Activated CD4-positive, CD25-positive, alpha-beta regulatory T cell treated with anti-CD3 and anti-CD28 coated beads, Interleukin-2, amount 50 U/mL, for 16 hours (primary cell): ENCODE measurements at places on chromosomes 2 and 18.

DNA sequence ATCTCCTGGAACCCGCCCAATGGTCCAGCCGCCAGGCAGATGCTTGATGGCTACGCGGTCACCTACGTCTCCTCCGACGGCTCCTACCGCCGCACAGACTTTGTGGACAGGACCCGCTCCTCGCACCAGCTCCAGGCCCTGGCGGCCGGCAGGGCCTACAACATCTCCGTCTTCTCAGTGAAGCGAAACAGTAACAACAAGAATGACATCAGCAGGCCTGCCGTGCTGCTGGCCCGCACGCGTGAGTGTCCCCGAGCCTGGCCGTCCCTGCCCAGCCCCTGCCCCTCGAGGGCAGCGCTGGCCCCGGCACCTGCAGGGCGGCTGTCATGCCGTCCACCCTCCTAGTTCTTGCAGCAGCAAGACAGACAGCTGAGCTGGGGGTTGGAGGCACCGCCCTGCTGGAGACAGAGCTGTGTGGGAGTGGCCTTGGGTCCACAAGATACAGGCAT lies 36.7 kb downstream of the MTERF4 start:
- no peak for DNase-seq

GRCh38 chr2:200608341-200609027 lies 22.7 kb downstream of the AOX1 start:
- DNase-seq: no peak

- DNase-seq: no peak
These were observed 21.5 kb upstream of the MFSD2B start for GRCh38 chr2:23988371-23988770.

DNA sequence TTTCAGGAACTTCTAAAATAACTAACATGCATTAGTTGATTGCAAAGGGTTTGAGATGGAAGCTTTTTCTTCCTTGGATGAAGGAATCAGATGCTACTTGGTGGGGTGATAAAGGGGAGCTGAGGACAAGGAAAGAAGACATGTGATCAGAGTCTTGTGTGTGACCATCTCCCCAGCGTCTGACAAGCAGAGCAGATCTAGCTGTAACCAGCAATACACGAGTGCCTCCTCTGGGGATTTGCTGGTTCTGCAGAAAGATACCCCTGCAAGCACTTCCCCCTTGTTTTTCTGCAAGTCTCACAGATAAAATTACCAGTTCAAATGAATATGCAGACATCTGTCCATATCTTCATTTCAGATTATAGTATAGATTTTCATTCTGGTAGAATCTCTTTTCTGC lies 2.7 kb downstream of the CDH7 start:
- DNase-seq: no peak

DNA sequence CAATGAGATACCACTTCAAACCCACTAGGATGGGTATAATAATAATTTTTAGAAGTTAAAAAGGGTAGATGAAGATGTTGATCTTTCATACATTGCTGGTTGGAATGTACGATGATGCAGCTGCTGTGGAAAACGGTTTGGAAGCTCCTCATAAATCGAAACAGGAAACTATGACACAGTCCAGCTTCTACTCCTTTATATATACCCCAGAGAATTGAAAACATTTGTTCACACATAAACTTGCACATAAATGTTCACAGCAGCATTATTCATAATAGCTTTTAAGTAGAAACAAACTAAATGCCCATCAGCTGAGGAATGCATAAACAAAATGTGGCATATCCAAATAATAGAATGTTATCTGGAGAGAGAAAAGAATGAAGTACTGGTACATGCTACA lies 95.0 kb downstream of the STRADB start:
- DNase-seq: no peak

GRCh38 chr2:152470861-152471854 lies 136.2 kb downstream of the FMNL2 start:
- DNase-seq: no peak

DNA sequence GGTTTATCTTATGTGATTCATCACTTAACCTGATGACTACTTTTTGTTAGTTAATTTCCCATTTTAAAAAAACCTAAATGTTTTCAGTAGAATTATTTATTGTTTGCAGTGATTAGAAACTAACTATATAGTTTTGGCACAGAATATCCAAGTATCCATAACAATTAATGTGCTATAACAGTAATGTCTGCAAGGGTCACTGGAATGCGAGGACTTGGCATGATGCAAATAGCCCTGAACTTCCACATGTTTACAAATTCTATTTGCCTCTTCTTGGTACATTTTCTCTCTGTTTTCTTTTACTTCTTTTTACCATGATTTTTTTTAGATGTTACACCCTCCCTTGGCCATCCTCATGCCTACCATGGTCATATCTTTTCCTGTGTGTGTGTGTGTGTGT lies 49.3 kb upstream of the GALNT3 start:
- DNase-seq: no peak

DNA sequence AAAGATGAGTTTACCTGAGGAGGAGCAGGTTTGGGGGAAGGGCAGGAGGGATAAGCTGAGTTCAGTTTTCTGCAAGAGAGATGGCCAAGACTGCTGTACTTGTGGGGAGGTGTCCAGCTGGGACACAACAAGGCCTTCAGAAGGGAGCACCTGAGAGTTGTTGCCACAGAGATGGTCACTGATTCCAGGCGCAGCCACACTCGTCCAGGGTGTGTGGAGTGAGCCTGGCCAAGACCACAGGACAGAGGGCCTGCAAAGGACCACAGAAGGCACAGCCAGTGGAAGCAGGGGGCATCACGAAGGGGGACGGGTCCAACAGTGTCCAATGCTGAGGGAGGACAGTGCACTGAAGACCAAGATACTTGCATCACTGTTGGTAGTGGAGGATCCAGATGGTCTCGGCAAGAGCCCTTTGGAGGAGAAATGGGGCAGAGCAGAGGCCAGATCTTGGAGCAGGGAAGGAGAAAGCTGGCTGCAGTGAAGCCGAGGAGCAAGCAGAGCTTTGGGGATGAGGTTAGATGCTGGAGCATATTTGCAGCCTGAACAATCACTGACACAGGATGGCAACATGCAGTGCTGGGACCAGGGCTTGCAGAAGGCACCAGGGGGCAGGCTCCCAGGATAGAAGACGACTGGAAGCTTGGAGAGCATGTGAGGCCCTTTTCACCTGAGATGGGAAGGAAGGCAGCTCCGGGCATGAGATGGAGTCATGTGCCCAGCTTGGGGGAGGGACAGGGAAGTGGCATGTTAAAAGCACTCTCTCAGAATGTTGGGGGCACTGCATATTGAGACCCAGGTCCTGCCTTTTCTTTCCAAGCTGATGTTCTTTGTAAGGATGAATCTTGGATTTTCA lies 214.0 kb downstream of the CYP26B1 start:
- no peak for DNase-seq

DNA sequence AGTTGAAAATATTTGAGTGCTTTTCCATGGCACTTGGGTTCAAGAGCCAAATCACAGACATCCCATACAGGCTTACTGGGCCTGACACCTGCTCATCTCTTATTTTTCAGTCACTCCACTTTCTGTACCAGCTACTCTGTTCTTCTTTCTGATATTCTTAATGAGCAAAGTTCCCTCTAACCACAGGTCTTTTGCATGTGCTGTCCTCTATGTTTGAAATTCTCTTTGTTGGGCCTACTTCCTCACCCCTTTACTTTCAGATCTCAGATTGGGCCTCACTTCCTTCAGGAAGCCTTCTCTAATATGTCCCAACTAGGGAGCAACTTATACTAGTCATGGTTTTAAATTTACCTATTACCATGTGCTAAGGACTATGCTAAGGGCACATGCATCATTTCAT lies 81.8 kb upstream of the RBMS1 start:
- DNase-seq: no peak

DNA sequence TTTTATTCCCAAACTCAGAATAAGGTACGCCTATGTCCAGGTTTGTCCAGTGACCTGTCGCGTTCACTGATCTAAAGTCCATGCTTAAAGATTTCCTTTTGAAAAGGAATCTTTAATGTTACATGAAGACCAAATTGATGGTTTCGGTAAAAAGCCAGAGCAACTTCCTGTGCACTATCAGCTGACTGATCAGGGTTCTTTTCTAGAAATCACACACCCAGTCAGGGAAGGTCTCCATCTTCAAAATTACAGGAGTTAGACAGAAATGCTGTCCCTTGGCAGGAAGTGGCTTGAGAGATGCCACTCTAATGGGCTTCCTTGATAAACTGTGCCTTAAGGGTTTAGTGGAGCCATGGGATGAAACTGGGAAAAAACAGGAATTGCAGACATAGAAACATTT lies 14.7 kb upstream of the ARHGAP25 start:
- no peak for DNase-seq

- DNase-seq: no peak
These were observed 26.9 kb downstream of the RMC1 start for GRCh38 chr18:23530195-23530594.

DNA sequence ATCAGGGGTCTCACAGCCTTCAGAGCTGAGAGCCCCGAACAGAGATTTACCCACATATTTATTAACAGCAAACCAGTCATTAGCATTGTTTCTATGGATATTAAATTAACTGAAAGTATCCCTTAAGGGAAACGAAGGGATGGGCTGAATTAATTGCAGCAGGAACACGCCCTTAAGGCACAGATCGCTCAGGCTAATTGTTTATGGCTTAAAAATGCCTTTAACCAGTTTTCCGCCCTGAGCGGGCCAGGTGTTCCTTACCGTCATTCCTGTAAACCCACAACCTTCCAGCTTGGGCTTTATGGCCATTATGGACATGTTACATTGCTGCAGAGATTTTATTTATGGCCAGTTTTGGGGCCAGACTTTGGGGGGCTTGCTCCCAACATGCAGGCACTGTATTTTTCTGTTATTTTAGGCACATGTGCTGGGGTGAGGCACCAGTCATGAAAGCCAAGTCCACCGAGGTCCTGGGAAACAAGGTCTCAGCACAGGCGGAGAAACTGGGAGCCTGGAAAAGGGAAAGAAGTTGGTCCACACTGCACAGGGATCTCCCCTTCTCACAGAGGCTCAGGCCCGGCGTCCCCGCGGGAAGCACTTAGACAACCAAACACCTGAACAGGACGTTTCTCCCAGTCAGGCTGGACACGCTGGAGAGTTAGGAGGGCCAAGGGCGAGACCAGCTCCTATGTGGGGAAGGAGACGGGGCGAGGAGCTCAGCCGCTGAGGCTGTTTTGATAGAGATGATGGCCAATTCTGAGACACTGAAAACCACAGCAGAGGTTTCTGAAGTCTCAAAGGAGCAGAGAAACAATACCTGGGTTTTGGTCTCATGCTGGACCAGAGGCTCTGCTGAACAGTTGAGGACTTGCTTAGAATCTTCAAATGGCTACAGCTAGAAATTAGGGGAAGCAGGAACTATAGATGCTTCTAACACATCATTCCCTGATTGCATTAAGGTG lies 86.7 kb downstream of the TMEM18 start:
- DNase-seq: no peak

- no peak for DNase-seq
These were observed 19.6 kb downstream of the CUL3 start for GRCh38 chr2:224565452-224566035.

DNA sequence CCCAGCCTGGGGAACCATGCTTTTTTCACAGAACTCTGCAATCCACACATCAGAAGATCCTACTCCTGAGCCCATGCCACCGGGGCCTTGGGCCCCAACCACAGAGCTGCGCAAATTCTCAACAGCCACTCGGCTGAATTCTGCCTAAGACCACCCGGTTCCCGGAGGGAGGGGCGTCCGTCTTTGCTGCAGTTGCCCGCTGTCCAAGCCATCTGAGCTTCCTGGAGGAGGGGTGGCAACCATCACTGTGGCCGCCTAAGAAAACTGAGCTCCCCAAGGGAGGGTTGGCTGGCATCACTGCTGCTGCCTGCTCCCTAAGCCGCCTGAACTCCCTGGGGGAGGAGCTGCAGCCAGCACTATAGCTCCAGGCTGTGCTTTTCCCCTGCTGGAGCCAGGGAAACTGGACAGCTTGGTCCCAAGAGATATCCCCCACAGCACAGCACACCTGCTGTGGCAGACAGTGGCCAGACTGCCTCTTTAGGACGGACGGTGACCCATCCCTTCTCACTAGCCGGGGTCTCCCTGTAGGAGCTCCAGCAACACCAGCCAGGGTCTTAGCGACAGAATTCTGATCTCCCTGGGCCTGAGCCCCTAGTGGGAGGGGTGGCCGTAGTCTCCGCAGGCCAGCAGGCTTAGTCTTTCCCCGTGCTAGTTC lies 1411.6 kb upstream of the CDH2 start:
- no peak for DNase-seq

DNA sequence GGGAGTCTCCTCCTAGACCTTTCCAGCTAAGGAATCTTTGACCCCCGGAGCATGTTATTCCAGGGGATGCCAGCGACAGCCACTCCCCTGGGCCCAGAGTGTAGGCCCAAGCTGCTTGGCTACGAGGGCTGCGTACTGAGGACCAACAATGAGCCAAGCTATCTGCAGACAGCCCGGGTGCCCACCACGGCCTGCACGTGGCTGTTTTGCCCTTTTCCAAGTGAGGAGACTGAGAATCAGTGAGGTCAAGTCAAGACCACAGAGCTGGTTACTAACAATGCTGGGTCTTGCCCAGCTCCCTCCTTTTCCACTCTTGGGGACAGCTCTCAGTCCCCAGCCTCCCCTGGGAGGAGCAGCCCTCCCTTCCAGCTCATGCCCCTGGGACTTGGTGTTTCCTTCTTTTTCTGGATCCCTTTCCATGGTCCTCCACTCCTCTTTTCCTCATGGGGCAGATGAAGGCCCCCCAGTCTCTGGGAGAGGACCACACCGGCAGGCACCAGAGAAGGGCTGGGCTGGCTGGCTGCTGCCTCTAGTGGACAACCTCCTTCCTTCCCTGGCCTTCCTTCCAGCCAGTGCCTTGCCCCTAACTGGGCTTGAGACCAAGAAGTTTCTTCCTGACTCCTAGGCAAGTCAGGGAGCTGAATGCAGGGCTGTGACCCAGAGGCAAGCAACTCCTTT lies 550 bp upstream of the MALL start:
- no peak for DNase-seq
